T1000 (cell line): ENCODE measurements at places on chromosomes 6 and 20.

DNA sequence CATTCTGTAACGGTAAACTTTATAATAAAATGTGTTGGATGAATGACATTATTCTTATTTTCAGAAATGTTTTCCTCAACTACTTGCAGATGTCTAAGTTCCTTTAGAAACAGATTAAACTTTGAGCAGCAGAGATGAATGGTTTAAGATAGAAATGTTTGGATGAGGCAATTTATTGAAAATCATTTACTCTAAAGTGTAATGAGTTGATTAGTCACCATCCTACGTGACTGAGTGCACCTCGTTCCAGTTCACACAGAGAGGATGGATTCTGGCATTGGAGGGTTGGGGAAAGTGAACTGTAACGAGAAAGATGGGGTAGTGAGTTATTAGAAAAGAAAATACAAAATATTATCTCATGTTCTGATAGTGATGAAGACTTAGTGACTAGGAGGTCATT, 28.7 kb downstream of the SMPDL3A start:
- DNase-seq, result no peak

DNA sequence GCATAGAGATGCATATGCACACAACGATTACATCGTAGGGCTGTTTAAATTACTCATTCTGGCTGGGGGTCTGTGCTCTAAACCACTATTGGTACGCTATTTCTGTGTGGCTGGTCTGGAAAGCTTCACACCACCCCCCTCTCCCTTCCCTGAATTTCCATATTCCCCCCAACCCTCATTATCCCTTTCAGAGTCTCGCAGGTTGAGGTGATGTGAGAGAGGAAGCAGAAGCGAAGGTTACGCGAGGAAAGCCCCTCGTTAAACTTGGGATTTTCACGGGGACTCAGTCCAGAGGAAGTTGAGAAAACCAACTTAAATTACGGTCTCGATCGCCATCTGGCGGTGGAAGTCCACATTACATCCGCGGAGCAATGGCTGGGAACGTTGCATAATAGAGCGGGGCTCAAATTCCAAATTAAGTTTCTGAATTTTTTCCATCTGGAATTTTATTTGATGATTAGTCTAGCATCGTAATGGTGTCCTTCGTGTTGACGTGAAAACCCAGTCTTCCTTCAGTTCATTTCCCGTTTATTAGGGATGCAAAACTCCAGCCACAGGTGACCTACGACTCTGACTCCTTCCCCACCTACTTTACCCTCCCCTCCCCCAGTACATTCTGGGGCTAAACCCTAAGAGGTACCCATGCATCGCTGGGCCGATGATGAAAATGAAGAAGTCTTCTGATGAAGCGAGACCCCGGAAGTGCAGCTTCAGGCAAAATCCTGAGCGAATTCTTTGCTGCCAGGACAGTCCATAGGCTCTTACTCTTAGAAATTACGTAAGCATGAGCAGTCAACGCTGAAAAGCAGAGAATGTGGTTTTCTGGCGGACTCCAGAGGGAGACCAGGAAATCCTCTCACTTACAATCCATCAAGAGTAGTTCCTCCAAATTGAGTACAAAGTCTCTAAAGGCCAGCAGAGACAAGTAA, 19.7 kb downstream of the HLA-DOB start:
- DNase-seq, result peak; percentile 69

GRCh38 chr6:127933137-127933536, 32.3 kb upstream of the THEMIS start:
- no peak for DNase-seq

DNA sequence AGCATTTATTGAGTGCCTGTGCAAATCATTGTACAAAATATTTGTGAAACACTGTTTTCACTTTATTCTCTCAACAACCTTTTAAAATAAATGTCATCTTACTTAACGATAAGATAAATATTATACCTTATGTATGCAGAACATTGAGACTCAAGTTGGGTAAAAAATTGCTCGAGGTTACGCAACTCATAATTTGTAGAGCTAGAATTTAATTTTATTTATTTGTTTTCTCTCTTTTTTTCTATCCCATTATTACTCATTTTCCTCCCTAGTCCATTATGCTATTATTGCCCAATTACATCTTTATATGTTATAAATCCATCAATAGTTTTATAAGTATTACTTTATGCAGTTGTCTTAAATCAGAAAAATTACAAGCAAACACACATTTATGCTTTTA, 77.4 kb upstream of the ELOVL5 start:
- no peak for DNase-seq

GRCh38 chr6:161056451-161056850, 64.9 kb downstream of the MAP3K4 start:
- DNase-seq, result no peak

GRCh38 chr6:145668844-145669243, 66.5 kb downstream of the EPM2A start:
- DNase-seq, result no peak

GRCh38 chr6:38142178-38142902, 322.8 kb downstream of the ZFAND3 start:
- no peak for DNase-seq

- DNase-seq, result no peak
These were observed 53.2 kb upstream of the NFATC2 start for GRCh38 chr20:51595744-51596143.

DNA sequence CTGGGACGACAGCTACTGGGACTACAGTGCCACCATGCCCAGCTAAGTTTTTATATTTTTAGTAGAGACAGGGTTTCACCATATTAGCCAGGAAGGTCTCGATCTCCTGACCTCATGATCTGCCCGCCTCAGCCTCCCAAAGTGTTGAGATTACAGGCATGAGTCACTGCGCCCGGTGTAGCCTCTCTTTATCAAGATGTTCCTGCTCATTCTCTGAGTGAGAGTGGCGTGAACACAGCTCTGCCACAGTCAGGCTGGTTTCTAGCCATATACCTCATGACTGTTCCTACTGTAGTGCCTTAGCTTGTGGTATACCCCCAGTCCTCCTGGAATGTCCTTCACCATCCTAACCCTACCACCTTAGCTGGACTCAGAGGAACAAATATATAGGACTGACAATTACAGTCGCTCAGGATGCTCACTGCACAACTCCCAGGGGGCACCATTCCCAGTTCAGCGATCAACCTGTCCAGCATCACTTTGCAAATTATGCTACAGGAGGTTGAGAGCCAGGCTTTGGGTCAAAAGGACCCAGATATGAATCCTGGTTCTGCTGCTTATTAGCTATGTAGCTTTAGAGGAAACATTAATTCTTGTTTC, 86.3 kb downstream of the CHMP4B start:
- DNase-seq, result no peak

DNA sequence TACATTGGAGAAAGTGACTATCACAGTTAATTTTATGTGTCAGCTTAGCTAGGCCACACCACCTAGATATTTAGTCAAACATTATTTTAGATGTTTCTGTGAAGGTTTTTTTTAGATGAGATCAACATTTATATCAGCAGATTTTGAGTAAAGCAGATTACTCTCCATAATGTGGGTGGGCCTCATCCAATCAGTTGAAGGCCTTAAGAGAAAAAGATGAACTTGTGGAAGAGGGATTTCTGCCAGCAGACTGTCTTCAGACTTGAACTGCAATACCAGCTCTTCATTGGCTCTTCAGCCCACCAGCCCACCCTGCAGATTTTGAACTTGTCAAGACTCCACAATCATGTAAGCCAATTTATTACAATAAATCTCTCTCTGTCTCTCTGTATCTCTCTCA, 25.1 kb upstream of the FBXO30 start:
- no peak for DNase-seq

DNA sequence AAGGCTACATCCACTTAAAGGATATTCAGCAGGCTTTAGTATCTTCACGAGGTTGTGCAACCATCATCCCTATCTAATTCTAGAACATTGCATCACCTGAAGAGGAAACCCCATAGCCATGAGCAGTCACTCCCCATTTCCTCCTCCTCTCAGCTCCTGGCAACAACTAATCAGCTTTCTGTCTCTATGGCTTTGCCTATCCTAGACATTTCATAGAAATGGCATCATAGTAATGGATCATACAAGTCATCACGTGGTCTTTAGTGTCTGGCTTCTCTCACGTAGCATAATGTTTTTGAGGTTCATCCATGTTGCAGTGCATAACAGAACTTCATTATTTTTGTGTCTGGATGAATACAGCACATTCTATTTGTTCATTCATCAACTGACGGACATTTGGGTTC, 20.5 kb downstream of the SNAI1 start:
- no peak for DNase-seq

GRCh38 chr6:45477790-45478189, 100.1 kb upstream of the SUPT3H start:
- DNase-seq, result no peak

DNA sequence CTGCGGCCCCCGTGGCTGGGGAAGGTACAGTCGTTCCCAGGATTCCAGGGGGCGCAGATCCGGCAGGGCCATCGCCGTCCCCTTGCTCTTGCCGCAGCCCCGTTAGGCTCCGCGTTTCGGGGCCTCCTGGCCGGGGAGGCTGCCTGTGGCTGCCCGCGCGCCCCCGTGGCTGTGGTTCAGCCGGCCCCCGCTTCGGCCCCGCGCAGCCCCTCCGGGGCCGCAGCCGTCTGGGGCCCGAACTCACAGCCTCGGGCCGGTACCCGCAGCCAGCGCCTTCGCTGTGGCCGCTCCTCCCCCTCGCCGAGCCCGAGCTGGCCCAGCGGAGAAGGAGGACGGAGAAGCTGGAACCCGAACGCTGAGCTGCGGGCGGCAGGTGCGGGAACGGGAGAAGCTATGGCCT, 1826.9 kb upstream of the DEFB115 start:
- no peak for DNase-seq

DNA sequence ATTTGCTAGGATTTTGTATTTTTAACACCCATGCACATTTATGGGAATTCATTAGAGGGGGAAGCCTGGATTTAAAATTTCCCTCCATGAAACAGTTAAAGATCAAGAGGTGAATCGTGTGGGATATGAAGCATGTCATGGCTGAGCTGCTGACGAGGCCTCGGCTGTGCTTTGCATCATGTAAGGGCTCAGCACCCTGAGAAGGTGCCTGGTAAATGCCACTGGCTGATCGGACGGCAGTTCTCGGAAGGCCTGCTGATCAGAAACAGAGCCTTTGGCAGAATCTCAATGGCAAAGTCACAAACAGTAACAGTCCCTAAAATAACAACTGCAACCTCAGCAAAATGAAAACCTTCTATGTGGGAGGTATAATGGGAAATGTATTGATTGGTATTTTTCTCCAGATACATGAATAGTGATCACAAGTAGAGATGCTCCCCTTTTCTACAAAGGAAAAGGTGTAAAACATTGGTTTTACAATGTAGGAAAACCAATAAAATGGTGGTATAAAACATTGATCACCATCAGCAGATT, 53.0 kb upstream of the FUCA2 start:
- DNase-seq, result no peak

GRCh38 chr6:16639684-16640480, 121.4 kb downstream of the ATXN1 start:
- DNase-seq, result no peak

DNA sequence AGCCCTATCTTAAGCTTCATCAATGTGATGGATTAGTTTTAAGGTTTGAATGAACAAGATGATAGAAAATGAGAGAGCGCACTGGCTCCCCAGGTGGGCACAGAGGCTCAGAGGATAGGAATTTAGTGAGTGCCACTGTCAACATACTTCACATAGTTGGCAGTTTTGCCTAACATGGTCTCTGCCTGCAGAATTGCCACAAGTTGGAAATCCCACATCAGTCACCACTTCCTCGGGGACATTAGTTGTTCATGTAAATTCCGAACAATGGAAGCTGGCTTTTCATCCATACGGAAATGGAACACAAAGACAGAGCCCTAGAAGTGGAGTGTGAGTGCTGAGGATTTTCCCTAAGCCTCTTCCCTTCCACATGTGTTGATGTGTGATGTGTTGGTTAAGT, 123.9 kb upstream of the PHACTR1 start:
- no peak for DNase-seq

DNA sequence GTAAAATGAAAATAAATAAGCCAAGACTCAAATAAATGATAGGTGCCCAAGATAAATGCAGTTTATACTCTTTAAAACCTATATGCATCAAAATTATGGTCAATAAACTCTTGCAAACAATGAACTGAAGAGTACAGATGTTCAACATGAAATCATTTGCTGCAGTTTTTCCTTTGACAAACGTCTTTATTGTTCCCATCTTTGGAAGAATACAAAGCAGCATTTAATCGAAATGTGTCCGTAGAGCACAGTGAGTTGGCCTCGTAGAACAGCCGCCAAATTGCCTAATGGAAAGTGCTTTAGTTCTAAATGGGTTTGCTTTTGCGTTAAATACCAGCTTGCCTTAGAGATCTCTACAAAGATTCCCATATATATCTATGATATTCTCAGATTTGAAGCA, 447.4 kb downstream of the PKHD1 start:
- DNase-seq, result no peak

GRCh38 chr6:15299430-15300131, 53.7 kb downstream of the JARID2 start:
- DNase-seq, result no peak

GRCh38 chr6:28543651-28544610, 18.2 kb downstream of the GPX5 start:
- no peak for DNase-seq

DNA sequence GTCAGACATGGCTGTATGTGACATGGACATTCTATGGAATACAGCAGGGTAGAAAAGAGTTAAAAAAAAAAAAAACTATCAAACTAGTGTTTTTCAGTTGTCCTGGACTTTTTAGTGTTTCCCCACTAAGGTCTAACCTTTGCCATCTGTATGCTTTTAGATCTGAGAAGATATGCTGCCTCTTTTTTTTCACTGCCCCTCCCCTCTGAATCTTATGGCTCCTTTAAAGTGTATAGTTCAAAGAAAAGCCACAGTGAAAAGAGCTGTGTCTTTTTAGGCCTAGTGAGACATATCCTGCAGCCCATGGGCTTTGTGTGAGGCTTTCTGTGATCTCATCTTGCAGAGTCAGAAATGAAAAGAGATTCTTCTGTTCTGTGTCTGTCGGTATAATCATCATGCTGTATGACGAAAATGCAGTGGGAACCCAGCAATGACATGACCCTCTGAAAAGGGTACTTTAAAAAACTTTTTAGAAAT, 29.3 kb downstream of the ADGRG6 start:
- DNase-seq, result no peak

DNA sequence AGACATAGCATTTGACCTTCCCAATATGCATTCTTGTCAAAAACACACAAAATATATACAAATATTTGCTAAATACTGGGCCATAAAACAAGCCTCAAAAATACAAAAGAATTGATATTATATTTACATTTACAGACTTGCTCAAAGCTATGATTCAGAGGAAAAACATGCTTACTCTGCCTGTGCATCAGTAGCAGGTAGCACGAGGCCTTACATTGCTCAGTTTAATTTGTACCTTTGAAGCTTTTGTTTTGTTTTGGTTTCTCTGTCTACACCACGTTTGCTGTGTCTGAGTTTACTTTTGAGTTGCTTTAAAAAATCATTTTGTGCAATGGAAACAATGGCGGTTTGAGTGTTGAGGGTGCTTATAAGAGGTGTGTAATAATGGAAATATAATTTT, 99.3 kb downstream of the PHF3 start:
- no peak for DNase-seq

- no peak for DNase-seq
These were observed 72.5 kb downstream of the ITCH start for GRCh38 chr20:34435589-34435988.
